Activated T-helper 1 cell treated with anti-CD3 and anti-CD28 coated beads, Interleukin-2, amount 50 U/mL, for 16 hours (primary cell): ENCODE measurements at places on chromosomes 7 and 10.

DNA sequence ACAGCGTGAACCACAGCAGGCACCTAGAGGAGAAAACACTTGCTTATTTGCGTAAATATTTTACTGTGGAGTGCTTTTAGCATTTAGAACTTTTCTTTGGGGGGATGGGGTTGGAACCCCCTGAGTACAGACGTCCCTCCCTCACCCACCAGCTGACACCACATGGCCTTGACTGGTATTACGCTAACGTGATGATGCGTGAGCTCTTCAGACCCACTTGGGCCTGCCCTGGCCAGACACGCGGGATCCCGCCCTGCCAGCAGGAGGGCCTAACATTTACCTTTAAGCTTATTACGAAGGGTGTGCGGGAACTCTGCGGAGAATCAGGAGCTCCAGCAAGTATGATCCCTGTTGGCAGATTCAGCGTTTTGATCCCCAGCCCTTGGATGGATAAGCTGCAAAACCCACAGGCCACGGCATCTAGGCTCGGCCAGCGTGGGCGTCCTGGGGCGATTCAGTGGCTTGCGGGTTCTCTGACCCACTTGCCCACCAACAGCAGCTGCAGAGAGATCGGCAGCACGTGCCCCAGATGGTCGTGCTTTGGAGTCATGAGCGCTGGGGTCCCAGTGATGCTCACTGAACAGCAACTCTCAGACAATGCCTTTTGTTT lies 545.5 kb upstream of the FOXK1 start:
- no peak for DNase-seq

DNA sequence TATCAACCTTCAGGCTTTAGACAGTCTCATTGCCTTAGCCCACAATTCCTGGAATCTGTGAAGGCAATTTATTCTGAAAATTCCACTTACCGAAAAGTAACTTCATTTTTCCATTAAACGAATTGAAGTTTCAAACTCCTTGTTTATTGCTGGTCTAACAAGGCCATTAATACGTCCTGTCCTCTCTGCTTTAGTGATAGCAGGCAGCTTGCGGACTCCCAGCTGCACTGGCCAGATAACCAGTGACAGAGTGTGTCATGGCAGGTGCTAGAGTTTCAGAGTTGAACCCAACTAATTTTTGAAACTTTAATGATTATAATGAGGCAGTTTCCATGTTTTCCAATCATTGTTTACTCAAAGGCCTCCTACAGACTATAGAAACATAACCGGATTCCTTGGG lies 31.1 kb downstream of the LOXL4 start:
- DNase-seq, result no peak

DNA sequence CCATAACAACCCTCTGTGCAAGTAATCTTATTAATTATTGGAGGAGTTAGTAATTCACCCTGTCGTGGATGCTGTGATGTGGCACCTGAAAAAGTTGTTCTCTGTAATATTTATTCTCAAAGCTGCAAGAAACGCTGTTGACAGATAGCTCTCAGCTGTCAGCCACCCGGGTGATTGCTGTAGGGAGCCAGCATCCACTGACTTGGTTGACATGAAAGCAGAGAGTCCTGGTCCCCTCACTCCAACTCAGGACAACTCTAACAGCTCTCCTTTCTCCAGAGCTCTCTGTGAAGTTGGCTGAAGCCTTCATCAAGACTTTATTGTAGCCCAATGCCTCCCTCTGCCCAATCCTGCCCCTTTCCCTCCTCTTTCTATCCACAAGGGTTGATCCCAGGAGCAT lies 98.0 kb downstream of the FAM107B start:
- no peak for DNase-seq

DNA sequence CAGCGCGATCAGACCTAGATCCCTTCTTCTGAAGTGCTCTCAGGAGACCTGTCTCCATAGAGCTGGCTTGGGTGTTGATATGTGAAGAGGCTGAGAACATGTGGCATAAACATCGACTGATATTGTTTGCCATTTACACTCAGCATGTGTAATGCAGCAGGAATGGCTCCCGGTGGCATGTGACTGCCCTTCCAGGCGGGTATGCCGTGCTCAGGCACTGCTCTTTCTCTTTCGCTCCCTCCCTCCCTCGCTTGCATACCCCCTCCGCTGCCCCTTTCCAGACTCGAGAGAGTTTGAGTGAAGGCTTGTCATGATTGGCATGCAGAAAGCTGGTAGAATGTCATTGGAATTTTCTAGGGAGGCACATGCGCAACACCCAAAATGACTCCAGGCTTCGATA lies 107.3 kb upstream of the PDCD4 start:
- DNase-seq, result no peak

DNA sequence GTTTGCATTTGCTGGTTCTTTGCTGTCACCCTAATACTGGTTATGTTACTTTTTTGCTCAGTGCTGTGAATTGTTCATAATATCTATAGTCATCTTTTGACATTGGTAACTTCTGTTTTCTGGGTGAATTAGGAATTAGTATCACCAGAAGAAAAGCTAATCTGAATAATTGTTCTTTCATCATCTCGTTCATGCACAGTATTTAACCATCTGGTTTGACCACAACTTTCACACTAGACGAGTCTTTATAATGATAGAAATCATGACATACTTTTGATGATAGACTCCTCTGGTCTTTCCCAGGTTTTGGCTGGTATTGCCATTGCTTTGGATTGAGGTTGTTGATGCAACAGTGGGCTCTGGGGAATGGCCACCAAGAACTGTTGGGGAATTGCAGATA lies 25.1 kb downstream of the SGPL1 start:
- no peak for DNase-seq

GRCh38 chr7:30445770-30446169 lies 32.8 kb downstream of the NOD1 start:
- peak; percentile 23 for DNase-seq

- DNase-seq, result no peak
Observed at GRCh38 chr7:116998567-116999175, 45.4 kb downstream of the ST7 start.

GRCh38 chr10:120940299-120940900 lies 89.2 kb downstream of the WDR11 start:
- DNase-seq, result no peak

DNA sequence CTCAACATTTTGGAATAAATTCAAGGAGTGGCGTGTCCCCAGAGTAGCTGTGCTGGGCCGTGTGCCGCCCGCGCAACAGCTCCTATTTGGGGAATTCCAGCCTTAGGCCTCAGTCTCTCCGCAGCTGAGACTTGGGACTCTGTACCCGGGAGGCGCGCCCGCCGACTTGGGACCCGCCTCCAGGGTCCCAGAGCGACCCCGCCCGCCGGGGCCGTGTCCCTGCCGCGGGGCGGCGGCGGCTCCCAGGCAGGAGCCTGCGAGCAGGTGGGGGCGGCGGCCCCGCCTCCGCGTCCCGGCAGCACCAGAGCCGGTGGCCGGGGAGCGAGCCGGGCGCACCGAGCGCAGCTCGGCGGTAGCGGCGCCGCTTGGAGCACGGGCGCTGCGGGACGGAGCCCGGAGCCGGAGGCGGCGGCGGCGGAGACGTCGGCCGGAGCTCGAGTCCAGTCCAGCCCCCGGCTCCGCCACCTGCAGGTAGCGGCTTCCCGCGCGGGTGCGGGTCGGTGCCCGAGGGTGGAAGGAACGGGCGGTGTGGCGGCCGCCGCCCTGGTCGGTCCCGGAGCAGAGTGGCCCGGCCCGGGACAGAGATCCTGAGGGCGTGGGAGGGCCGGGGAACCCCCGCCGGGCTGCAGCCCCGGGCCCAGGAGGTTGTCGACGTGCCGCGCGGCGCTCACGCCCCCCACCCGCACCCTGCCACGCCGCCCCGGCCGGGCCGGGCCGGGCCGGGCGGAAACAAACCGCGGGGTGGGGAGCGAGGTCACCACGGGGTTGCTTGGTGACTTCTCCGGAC lies at the start of gene WIPF3:
WIPF3 (plus strand) TSS at position 301 of the 787 bp plus-strand sequence. CDS start 28,217 bp downstream, outside the sequence.
- no peak for DNase-seq

GRCh38 chr10:8946451-8946850 lies 892.0 kb downstream of the GATA3 start:
- no peak for DNase-seq

- DNase-seq, result no peak
Observed at GRCh38 chr10:20007426-20007825, 191.2 kb downstream of the PLXDC2 start.

DNA sequence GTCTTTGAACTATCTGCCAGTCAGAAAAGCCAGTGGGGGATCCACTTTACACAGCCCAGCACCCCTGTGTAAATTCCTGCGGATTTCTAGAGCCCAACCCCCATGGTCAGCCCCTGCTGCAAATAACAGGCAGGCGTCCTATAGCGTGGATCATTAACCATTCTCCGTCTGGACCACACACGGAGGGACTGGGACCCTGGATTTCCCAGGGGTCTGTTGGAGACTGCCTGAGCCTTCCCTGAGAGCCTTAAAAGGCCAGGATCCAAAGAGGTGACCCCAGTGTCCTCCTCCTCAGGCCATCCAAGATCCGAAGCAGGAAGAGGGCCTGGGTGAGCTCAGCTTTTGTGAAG lies 11.2 kb upstream of the GRID1 start:
- no peak for DNase-seq
